ENCODE measurements at places on chromosomes 13 and 19. TPM values are rescaled to one million over a fixed set of nuclear protein-coding genes. Genes with fewer than 3 reads are reported as not detected.

GRCh38 chr13:36548129-36548528 is 115.8 kb downstream of the CCNA1 start:
- no peak for DNase-seq

GRCh38 chr13:79727086-79727485 is 246.1 kb downstream of the NDFIP2 start:
- DNase-seq = no peak

Gene HSPB6
- 412 TPM for total RNA-seq

GRCh38 chr13:82758044-82758443 is 1124.2 kb downstream of the SLITRK1 start:
- DNase-seq = no peak

- no peak for DNase-seq
Measured at GRCh38 chr13:25901460-25902376, 150.1 kb downstream of the SHISA2 start.

Gene CAMSAP3
- not detected for total RNA-seq

Gene ABHD13
- 11.9 TPM for total RNA-seq

Gene POU2F2
- total RNA-seq = 3.1 TPM

DNA sequence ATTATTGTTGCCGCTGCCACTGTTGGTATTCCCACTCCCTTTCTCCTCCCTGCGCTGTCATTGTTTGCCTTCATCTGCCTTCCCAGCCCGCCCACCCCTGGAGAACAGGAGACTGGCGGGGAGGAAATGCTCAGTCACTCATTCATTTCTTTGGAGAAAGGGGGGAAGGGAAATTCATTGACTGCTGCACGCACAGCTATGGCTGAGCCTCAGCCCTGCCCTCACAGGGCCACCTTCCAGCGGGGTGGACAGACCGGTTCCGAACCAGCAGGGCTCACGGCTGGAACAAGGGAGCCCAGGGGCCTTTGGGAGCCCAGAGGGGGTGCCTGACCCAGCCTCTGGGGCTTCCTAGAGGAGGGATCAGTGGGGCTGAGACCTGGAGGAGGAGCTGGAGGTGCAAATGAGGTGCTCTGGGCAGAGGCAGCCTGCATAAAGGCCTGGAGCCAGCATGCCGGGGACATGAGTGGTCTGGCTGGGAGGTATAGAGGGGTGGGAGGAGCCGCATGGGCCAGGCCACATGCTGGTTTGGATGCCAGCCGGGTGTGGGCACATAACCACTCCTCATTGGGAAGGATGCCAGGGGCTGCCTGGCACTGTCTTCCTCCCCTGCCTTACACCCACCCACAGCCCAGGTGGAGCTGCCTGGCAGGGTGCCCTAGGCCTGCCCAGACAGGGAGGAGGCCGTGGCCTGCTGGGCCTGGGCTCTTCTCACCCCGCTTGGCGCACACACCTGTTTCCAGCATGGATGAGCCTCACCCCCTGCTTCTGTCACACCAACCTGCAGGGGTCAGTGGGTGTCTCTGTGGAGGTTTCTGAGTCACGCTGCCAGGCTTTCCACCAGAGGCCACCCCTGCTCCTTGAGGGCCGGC is 26.8 kb downstream of the PPP5C start:
- DNase-seq = peak; percentile 72

DNA sequence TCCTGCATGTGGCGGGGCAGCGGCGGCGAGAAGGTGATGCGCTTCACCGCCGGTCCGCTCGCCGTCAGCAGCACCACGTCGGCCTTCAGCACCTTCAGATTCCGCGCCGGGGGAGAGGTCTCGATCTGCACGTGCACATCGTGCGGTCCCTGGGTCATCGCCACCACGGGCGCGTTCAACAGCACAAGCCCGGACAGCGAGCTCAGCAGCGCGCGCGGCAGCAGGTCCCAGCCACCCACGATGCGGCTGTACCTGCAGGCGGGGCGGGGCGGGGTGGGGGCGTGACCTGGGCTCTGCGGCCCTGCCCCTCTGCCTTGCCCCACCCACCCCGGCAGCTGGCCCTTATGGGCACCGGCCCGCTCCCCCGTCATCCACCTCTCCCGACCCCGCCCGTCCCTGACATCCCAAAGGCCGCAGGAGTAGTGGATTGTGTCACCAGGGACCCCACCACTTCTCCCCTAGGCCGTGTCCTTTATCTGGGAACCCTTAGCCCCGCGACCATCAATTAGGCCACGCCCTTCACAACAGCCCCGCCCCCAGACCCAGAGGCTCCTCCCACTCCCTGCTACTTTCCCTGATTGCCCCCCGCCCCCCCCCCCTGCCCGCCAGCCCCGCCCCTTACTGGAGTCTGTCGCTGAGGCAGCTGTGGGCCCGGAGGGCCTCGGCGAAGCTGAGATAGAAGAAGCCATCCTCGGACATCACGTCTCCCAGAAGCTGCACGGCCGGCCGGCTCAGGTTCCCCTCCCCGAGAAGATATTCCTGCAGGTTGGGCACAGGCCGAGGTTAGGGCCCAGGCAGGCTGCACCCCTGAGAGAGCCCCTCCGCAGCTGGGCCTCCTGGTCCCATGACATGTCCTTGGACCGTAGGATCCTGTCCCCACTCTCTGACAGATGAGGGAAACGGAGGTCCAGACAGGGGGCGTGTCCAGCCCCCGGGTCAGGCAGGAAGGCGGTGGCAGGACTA is 6.1 kb downstream of the IL4I1 start:
- DNase-seq = no peak

- DNase-seq = peak; percentile 93
Measured at GRCh38 chr19:11324079-11324661, 15.3 kb downstream of the RAB3D start.

Gene NHLRC3
- total RNA-seq = 15.0 TPM

DNA sequence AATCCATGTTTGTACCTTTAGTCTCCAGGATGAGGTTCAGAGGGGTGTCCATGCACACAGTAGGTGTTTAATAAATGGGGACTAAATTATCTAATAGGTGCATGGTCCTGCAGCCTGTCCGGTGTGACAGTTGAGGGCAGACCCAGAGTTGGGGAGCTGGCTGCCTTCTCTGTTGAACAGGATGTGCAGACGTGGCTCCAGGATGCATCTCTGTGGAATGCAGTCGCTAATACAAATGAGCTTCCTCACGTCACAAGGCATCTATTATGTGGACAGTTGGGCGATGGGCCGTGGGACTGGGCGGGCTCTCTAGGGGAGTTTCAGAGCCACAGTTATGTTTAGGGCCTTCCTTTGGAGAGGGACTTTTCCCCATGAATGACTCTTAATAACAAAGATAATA is 71.0 kb downstream of the SIPA1L3 start:
- DNase-seq = peak; percentile 75

Measured in posterior vena cava (tissue), 2 donors.